ENCODE measurements at places on chromosomes 11 and 22. TPM values are rescaled to one million over a fixed set of nuclear protein-coding genes. Genes with fewer than 3 reads are reported as not detected.
A peak's percentile ranks its signal among the peaks of the same experiment; 100 is the strongest.

- H3K27me3 ChIP-seq: no peaks in the 10 kb centered on the region
- DNase-seq: peak; percentile 92
- peaks cover 38% of the 10 kb centered on the region for H3K4me1 ChIP-seq
- peak overlapping the region; percentile 4 for H3K27ac ChIP-seq
- no peak overlapping the region for H3K4me3 ChIP-seq
Observed at GRCh38 chr11:74325649-74326645, 14.5 kb upstream of the P4HA3 start.

- no peaks in the 10 kb centered on the region for H3K27me3 ChIP-seq
- H3K4me3 ChIP-seq: no peak overlapping the region
- peaks cover 84% of the 10 kb centered on the region for H3K4me1 ChIP-seq
- H3K36me3 ChIP-seq: no peaks in the 10 kb centered on the region
Observed at GRCh38 chr11:8790968-8791367, 108.4 kb downstream of the RPL27A start.

DNA sequence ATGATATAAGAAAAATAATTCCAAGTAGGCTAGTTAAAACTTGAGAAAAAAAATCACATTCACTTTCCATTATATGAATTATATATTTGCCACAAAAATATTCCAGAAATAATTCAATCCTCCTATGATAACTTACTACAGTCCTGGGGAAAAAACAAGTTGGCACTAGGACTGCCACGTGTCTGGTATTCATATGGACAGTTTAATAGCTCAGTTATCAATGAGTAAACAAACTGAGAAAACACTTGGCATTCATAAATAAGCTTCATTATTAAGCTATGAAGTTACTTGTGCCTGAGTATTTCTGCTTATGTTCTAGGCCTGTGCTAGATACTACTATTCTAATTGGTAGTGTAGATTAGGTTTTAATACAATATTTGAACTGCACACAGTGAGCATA lies 22.5 kb upstream of the MAML2 start:
- DNase-seq: no peak
- H3K27me3 ChIP-seq: no peaks in the 10 kb centered on the region
- peaks cover 5% of the 10 kb centered on the region for H3K4me1 ChIP-seq
- no peaks in the 10 kb centered on the region for H3K36me3 ChIP-seq

- H3K4me3 ChIP-seq: no peak overlapping the region
- no peaks in the 10 kb centered on the region for H3K36me3 ChIP-seq
- no peak overlapping the region for H3K27ac ChIP-seq
Observed at GRCh38 chr11:122319085-122319484, 203.1 kb upstream of the BLID start.

- H3K27ac ChIP-seq: no peak overlapping the region
- no peaks in the 10 kb centered on the region for H3K4me1 ChIP-seq
- no peak for DNase-seq
- no peaks in the 10 kb centered on the region for H3K27me3 ChIP-seq
- no peak overlapping the region for H3K4me3 ChIP-seq
Observed at GRCh38 chr11:71130106-71130505, 122.3 kb downstream of the SHANK2 start.

DNA sequence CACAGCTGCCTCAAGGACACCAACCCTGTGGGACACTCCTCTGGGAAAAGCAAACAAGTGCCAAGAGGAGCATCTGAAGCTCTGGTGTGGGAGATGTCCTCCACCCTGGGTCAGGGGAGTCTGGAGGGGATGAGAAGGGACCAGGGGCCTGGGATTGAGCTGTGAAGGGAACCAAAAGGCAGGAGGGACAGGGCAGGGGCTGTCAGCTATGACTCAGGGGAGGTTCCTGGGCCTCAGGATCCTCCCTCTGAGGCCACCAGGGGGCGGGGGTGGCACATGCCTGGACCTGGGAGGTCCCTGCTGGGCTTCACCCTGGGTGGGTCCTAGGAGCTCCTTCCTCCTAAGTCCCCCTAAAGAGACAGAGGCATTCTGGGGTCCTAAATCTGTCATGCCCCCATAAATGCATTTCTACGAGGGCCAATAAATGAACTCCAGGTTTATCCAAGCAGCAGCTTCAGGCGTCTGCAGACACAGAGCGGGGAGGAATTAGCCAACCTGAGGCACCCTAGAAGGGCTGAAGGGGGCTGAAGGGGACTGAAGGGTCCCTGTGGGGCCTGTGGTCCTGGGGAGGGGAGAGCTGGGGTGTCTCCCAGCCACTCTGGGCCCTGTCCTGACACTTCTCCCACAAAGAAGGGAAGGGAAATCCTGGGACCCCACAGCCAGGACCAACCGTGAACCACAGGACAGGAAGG lies 31.9 kb upstream of the IGLL5 start:
- no peak overlapping the region for H3K4me3 ChIP-seq
- no peak for DNase-seq
- H3K4me1 ChIP-seq: no peaks in the 10 kb centered on the region
- no peaks in the 10 kb centered on the region for H3K27me3 ChIP-seq
- H3K27ac ChIP-seq: no peak overlapping the region

GRCh38 chr11:105381941-105382340 lies 227.9 kb upstream of the GRIA4 start:
- no peaks in the 10 kb centered on the region for H3K4me1 ChIP-seq
- H3K27me3 ChIP-seq: no peaks in the 10 kb centered on the region
- no peak for DNase-seq
- H3K27ac ChIP-seq: no peak overlapping the region

DNA sequence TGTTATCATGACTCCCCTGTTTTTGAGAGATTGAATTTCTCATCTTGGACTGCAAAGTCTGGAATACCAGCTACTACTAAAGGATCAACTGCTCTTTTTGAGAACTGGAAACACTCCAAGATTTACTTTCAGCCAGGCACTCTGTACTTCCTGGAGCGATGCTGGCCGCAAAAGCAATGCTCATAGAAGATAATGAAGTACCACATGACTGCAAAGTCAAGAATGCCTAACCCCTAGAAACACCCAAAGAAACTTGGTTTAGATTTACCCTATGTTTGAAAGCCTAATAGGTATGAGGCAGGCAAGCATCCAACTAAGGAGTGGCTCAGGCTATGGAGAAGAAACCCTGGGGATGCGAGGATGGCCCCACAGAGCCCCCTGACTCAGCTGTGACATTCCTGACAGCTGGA lies 47.7 kb upstream of the ARHGAP20 start:
- no peaks in the 10 kb centered on the region for H3K27me3 ChIP-seq
- H3K36me3 ChIP-seq: no peaks in the 10 kb centered on the region
- H3K4me1 ChIP-seq: peaks cover 9% of the 10 kb centered on the region
- H3K4me3 ChIP-seq: no peak overlapping the region
- no peak for DNase-seq

GRCh38 chr22:30007361-30007760 lies 72.9 kb upstream of the HORMAD2 start:
- no peak overlapping the region for H3K27ac ChIP-seq
- no peaks in the 10 kb centered on the region for H3K4me1 ChIP-seq
- no peak for DNase-seq
- peaks cover 12% of the 10 kb centered on the region for H3K36me3 ChIP-seq
- H3K27me3 ChIP-seq: no peaks in the 10 kb centered on the region

- no peaks in the 10 kb centered on the region for H3K27me3 ChIP-seq
- no peaks in the 10 kb centered on the region for H3K36me3 ChIP-seq
- no peaks in the 10 kb centered on the region for H3K4me1 ChIP-seq
- no peak for DNase-seq
Observed at GRCh38 chr22:24871611-24872205, 65.7 kb downstream of the SGSM1 start.

The JAML gene
- total RNA-seq: 0.99 TPM

The RAC2 gene
- total RNA-seq: 4.3 TPM

The CHKA gene
- total RNA-seq: 92.6 TPM
